ENCODE measurements at places on chromosomes 7 and 10.

DNA sequence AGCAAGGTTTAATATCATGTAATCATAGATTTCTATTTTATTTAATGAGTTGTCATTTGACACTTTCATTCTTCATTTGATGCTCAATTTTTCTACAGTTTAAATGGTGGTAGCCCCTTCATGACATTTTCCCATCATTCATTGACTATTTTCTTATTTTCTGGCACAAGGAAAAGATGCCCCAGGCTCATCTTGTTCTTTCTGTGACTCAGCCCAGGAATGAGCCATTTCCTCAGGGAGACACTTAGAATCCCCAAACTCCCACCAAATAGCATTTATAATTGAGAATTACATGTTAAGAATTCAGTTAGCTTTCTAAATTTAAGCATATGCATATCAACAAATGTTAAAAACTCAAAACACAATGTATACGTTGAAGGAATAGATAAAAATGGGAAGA lies 222.3 kb downstream of the KIF20B start:
- DNase-seq, result no peak

GRCh38 chr10:79948976-79949722 lies at the start of gene SFTPD:
Gene SFTPD, minus strand, starts transcription at chr10:79949105. Its CDS starts 2,446 bp downstream, at chr10:79946659.
- DNase-seq, result no peak

- no peak for DNase-seq
Observed at GRCh38 chr10:62047228-62047892, 145.9 kb downstream of the ARID5B start.

DNA sequence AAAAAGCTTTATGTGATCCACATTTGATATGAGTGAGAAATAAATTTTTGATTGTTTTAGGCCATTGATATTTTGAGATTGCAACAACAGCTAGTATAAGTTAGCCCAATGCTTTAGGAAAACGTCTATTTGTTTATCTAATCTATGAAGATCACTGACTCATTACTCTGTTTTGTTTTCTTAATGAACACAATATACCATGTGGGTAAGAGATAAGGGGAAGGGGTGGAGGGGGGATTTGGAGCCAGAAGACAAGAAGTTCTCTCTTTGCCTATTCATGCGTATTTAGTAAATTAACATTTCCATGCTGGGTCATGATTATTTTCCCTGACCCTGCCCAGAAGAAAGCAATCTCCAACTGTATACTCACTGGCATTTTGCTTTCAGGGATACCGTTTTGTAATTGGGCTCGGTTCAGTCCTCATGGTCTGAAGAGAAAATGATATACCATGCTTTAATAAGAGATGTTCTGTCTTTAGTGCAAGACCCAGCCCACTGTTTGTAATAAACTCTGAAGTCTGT lies 359.5 kb upstream of the NPSR1 start:
- no peak for DNase-seq

Data from pons (tissue), 1 donor.